ENCODE measurements at places on chromosomes 5 and 9. TPM values are rescaled to one million over a fixed set of nuclear protein-coding genes. Genes with fewer than 3 reads are reported as not detected.

The CCIN gene
- total RNA-seq = not detected

The CCL28 gene
- total RNA-seq = 13.4 TPM

The ECM2 gene
- total RNA-seq = not detected

The STKLD1 gene
- 0.16 TPM for total RNA-seq

- DNase-seq = no peak
These were observed 126.4 kb upstream of the SLC12A2 start for GRCh38 chr5:127957183-127957582.

GRCh38 chr9:79975621-79976256, 404.0 kb downstream of the TLE4 start:
- no peak for DNase-seq

GRCh38 chr5:39580702-39581453, 156.1 kb upstream of the DAB2 start:
- no peak for DNase-seq

DNA sequence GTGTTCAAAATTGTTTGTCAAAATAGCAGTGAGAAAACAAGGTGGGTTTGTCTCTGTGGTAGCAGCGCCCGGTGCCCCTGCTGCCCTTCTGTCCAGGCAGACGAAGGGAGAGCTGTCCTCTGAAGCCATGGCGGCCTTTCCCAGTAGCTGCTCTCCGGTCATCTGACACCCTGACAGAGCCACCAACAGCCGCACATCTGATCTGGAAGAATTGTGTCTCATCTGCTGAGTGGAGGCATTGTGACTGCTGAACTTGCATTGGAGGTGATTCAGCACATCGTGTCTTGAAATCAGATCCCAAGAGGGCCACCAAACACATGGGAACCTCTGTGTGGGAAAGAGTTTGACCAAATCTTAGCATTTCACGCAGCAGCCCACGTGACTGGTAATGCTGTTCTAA, 337.6 kb upstream of the IRX1 start:
- DNase-seq = no peak

DNA sequence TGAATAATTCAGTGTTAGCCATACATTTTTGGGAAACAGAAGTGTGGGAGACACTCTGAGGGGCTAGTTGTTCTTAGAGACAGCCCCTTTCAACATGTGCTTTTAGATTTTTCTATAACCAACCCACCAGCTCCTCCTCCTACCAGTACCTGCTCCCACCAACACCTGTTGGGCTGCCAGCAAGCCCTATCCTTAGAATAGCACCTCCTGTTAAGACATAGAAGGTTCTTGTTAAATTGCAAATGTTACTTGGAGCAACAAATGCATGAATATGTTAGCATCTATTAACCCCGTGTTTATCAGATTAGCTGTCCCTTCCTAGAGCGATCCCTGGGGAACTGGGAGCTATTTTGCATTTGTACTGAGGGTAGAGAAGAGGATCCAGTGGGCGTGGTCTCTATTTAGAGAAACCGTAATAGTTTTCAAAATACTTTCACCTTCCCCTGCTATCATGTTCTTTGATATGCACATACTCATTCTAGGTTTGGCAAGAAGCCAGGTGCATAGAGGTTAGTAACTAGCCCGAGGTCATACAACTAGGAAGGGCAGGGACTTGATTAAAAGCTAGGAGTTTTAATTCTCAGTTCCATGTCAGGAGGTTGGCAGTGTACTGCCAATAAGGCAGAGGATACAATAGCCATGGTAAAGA, 334.4 kb downstream of the KCTD16 start:
- no peak for DNase-seq

DNA sequence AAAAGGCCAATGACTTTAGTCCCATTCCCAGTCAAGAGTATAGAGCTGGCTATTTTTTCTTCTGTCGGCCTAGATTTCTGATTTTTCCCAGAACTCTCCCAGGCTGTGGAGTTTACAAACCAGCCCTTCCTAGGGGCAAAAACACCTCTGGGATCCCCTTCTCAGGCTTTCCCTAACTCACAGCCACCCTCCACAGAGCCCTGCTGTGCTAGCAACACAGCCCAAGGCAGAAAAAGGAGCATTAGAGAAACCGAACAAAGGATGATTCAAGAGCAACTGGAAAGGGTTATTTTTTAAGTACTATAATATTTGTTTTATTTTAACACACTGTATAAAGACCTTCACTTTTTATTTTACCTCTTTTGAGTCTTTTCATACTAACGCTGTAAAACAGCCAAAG, 234.8 kb downstream of the GLIS3 start:
- DNase-seq = no peak

DNA sequence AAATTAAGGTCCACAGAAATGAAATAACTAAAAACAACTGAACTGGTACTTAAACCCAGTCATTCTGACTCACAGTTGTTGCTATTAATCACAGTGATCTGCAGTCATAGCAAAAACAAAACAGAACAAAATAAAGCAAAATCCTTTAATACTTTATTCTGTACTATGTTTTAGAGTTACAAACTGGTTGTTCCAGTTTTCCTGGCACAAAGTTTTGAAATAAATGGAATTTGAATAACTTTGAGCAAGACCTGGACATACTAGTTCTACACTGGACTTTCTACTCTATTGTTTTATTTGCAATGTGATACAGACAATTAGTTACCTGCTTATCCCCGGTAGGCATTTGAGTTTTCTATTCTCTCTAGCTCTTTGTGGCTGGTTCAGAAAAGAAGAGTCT, 147.9 kb downstream of the DMRT2 start:
- no peak for DNase-seq

- DNase-seq = peak; percentile 44
These were observed 78.8 kb downstream of the F2RL2 start for GRCh38 chr5:76544268-76544926.

DNA sequence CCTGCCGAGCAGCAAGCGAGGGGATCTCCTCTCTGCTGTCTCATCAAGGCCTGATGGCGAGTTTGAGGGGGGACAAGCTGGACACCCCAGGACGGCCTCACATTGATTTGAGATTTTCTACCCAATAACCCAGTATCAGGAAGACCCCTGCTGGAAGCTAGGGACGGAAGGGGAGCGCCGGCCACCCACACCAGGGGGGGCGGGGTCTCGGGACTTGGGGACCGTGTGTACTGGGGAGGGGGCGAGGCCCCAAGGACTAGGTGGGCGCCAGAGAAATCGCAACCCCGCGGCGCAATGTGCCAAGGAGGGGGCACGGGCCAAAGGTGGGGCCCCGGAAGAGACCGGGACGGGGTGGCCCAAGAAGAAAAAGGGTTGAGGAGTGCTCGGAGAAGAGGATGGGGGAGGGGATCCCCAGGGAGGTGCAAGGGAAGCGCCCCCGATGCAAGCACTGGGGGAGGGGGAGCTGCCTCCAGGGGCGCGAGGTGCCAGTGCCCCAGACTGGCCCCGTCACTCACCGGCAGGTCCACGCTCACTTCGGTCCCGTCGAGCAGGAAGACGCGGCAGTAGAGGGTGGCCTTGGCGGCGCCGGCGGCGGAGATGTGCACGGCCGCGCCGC, 1.1 kb downstream of the EPB41L4B start:
- peak; percentile 19 for DNase-seq

DNA sequence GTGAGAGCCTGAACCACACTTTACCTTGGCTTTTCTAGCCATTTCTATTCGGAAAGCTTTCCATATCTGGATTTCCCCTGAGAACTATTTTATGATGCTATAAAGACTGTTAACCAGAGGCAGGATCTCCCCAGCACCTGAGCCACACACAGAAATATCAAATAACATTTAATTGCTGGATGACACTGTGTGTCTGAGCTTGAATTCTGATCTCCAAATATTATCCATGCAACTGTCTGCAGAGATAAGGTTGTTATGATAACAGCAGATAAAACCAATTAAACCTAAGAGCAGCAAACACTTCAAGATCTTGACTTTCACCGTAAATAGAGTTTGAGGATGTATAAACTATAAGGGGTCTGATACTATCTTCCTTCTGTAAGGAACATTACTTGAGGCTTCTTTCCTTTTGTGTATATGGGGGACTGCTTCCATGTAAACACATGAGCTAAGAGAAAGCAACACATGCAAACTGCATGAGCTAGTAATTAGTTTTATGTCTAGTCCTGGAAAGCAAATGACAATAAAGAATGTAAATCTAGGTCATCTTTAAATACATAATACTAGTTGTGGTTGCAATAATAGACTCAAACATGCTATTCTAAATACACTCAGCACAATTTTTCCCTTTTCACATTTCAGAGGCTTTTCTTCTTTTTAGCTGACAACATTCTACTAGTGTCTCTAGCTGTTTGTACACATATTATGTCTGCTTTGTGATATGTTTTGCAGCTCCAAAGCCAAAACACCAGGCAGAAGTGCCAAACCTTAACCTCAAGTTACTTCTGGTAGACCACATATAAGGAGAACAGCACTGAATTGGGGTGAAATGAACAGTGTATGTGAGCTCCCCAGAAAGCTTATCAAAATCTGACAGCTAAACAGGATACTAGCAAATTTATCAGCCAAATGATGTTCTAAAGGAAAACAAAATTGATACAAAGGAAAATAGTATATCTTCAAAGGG, 136.5 kb downstream of the EFNA5 start:
- no peak for DNase-seq

GRCh38 chr9:120999317-120999716, 50.8 kb downstream of the C5 start:
- no peak for DNase-seq

DNA sequence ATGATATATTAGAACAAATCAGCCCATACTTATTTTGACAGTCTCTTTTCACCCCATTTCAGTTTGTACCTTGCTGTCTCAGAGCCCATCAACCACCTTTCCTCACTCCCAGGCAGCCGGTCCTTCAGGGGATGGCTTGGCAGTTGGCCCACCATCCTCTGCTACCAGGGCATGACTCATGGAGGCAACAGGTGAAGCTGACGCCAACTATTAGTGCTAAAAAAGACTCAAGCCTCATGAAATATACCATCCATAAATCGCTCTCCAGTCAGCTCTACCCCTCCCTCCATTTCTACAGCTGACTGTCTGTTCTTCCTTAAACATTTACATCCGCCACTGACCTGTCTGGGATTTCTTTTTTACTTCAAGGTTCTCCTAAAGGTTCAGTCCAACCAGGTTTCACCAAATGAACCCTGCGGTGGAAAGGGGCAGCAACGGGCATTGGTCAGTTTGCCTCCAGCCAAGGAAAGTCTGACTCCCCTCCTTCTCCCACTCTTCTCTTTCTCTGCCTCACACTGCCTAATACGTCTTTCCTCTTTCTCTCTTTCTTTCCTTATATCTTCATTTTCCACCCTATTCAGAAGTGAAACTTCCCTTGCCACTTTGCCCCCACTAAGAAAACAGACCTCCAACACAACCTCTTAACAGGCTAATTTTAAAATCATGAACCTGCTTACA, 439.1 kb downstream of the RAB3C start:
- DNase-seq = no peak

DNA sequence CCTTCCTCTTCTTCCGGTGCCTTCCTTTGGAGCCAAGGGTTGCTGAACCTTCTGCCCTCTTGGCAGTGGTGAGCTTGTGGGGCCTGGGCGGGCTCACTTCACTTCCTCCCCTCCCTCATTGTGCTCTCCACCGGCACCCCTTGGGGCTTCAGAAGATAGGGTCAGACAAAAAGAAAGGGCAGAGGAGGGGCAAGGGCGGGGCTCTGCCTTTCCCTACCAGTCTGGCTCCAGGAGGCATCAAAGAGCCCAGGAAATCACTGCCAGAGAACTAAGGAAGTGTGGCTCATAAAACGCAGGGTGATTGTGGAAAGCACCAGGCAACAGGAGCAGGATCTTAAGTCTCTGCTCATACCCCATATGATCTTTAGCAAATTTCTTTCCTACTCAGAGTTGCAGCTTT, 34.8 kb downstream of the ACOT12 start:
- DNase-seq = no peak

DNA sequence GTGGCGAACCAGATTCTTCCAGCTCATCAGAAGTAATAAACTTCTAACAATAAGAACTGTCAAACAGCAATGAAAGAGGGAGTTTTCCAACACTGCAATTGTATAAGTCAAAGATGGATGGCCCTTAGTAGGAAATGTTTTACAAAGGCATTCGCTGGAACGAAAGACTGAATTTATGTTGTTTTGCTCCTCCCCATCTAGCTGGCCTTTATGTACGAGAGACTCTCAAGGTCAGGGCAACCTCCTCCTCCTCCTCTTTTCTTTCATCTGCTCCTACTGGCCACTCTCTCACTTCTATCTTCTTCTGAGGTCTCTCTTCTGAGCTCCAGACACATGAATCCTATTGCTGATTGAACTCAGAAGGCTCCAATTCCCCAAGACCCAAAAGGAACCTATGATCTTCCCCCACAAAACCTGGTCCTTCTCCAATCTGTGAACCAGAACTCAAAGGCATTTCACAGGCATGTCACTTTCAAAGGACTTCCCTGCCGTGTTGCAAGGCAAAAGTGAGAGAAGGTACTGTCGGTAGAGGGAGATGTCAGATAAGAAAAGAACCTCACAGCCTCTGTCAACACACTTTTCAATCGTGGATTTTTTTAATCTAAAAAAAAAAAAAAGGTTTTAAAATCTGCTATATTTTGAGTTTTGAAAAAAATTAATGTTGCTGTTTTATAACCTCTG, 28.5 kb upstream of the PUM3 start:
- no peak for DNase-seq

GRCh38 chr5:176748073-176748966, 62.0 kb upstream of the UNC5A start:
- DNase-seq = no peak

DNA sequence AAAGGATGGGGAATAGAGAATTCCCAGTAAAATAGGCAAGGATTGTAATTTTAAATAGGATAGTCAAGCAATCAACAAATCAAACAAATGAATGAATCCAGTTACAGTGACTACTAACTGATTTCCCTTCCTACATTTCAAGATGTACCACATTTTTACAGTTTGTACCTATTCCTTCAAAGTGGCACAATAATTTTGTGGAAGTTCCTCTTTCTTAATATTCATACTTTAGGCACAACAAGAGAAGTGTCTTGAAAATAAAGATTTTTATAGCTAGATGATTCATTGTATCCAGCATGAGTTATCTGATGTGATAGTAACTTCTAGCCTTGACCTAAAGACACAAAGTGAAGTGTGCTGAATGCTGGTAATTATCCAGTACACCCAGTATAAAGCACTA, 122.2 kb upstream of the ACOT12 start:
- DNase-seq = no peak

DNA sequence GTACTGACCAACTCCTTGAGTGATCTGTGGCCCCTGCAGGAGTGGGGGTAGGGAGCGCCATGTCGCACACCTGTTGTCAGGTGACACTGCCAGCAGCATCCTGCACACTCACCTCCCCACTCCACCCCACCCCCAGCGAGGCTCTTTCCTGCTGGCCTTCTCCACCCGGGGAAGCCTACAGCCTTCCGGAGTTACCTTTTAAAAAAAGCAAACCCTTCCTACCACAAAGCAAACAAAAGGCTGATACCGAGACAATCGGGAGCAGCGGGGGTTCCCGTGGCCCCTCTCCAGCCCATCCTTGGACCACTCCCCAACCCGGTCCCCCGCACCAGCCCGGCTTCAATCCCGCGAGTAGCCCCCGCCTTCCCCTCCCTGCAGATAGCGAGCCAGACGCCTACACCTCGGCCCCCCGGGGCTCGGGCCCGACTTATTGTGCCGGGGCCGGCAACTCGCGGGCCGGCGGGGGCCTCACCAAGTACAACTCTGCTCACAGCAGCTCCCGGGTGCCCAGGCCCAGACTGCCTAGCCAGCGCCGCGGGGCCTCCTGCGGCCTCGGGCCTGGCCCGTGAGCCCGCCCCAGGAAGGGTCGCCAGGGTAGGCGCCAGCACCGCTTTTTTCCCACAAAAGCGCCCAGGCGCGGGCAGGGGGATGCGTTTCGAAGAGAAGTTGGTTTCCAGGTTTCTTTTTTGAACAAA, 724 bp downstream of the MACROH2A1 start:
- DNase-seq = peak; percentile 58

All from activated naive CD8-positive, alpha-beta T cell treated with anti-CD3 and anti-CD28 coated beads for 36 hours (primary cell).